ENCODE measurements at places on chromosomes 3 and 15.

DNA sequence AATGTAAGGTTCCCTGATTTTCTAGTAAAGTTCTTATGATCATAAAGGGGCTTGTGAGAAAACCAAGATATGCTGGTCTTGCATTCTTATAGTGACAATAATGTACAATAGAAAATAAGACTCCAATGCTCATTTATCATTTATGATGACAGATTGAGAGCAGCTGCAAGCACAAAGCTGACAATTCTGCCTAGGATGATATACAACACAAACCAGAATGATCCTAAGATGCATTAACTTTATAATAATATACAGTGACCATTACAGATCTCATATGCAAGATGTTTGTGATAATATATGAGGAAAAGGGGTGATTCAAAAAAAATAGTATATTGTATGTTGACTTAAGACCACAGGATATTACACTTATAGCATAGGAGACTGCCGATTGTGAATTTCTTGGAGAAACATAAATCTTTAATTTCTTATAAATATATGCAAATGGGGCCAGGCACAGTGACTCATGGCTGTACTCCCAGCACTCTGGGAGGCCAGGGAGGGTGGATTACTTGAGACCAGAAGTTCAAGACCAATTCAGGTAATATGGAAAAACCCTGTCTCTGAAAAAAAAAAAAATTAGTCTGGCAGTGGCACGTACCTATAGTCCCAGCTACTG is 387.0 kb downstream of the ZBBX start:
- DNase-seq = no peak

DNA sequence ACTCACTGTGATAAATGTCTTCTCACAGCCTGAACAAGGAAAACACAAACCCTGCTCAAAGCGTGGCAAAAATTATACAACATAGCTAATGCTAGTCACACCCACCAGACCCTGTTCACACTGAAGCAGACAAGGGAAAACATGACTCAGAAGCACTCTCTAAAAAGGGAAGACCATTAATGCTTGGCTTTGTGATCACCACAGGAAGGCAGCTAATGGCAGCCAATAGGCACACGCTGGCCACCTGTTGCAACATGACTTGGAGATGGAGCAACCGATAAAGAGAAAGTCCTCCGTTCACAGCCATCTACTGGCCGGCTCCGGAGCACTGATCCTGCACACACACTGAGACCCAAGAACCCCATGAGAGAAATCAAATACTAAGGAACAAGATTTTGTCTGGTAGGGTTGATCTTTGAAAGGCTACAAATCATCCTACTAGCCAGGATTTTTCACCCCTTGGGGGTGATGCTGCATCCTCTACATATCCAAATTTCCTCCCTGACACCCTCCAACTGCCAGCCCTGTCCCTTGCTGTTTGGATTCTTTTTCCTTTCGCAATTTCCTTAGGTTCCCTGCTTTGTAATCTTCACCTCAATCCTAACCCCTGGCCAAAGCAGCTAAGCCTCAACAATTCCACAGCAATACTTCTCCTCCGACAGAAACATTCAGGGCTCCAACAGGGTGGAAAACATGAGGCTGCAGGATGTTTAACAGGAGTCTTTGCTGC is 3.2 kb downstream of the ZXDC start:
- DNase-seq = peak; percentile 27

DNA sequence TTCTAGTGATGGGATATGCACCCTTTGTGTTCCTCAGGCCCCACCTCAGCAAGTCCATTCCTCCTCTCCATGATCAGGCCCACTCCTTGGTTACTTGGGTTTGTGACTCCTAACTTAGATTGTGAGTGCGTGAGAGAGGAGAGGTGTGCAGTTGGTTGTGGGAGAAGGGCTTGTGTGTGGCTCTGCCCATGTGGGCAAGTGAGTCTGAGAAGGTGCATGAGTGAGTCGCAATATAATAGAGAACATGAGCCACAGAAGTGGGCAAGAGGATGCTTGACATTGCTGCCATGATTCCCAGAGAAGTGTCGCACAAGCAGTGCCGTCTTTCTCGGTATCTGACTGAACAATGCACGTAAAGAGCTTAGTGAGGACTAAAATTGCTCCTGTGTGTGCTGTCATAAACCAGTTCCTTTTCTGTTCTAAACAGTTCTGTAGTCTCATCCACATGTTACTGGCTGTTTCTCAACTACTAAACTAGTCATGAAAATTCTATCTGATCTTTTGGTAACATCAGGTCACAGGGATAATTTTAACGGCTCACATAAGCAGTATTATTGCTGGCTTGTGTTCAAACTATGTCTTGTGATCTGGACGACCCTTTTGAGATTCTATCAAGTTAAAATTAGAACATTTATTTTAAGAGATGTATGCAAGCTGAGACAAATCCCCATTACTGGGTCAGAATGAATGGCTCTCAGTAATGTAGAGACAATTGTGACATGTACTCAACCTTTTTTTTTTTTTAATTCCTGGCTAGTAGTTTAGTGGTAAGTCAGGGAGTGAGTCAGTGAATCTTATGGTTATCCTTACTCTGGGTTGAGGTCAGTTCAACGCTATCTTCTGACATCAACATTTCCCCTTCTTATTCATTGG is 25.6 kb downstream of the GYG1 start:
- no peak for DNase-seq

DNA sequence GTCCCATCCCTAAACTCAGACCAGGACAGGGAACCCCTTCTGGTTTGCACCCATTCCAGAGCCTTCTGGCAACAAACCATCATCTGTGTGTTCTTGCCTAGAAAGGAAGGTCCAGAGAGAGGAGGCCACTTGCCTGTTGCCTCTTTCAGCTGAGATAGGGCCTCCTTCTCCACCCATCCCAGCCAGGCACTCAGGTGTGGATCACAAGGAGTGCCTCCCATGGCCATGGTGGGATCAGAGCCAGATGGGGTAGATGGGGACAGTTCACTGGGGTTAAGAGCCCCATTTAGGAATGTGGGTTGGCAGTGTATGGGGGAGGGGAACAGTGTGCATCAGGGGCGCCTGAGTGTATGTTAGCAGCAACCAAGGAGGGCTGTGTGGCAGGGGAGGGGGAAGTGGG is 8.9 kb upstream of the CTDSPL start:
- no peak for DNase-seq

- peak; percentile 33 for DNase-seq
Measured at GRCh38 chr3:9087831-9088413, 124.7 kb upstream of the RAD18 start.
